ENCODE measurements at places on chromosomes 5 and 9.

- DNase-seq, result no peak
Observed at GRCh38 chr9:111348821-111349271, 18.8 kb upstream of the OR2K2 start.

DNA sequence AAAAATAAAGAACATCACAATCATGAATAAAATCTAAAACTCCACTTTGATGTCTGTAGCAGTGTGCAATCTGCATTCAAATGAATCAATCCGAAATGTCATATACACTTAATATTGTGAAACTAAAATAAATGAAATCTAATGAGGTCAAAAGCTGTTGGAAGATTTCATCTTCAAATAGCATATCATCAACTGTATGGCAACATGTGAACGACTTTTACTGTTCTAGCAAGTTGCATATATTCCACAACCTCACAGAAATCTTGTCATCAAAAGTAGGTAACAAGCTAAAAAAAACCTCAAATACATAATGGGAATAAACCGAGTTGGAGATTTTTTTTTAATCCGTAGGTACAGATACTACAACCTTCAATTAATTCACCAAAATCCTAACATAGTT is 1.2 kb downstream of the PTBP3 start:
- no peak for DNase-seq

GRCh38 chr5:55066277-55066676 is 36.2 kb upstream of the GZMA start:
- no peak for DNase-seq

DNA sequence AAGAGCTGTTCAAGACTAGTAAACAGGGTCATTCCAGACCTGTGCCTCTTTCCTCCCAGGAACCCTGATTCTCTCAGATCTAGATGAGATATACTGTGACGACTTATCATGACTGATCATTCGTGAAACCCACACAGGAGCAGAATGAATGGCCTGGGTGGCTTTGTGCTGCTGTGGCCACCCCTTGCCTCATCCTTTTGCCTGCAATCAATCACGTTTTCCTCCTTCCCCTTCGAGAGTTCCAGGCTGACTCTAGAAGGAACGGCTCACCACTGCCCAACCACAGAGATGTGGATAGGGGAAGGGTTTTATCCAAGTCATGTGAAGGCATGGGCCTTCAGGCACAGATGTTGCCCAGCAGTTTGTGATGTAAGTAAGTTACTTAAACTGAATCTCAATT is 5.8 kb downstream of the ANXA6 start:
- DNase-seq, result no peak

- DNase-seq, result no peak
Observed at GRCh38 chr9:20417373-20418080, 204.8 kb downstream of the MLLT3 start.

DNA sequence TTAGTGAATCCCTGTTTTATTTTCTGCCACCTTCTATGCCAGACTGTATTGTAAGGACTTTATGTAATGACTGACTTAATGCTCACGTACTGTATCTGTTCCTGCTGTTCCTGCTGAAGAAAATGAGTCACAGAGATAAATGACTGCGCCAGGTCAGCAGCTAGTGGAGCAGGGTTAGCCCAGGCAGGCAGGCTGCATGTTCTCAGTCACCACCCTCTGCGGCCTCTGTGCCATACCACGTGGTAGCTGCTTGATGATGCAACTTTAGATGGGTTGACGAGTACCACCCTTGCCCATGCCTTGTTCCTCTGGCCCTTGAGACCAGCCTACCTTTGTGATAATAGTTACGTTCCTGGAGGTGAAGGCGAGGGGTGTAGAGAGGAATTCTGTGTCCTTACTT is 161.9 kb downstream of the TRIO start:
- DNase-seq, result no peak

DNA sequence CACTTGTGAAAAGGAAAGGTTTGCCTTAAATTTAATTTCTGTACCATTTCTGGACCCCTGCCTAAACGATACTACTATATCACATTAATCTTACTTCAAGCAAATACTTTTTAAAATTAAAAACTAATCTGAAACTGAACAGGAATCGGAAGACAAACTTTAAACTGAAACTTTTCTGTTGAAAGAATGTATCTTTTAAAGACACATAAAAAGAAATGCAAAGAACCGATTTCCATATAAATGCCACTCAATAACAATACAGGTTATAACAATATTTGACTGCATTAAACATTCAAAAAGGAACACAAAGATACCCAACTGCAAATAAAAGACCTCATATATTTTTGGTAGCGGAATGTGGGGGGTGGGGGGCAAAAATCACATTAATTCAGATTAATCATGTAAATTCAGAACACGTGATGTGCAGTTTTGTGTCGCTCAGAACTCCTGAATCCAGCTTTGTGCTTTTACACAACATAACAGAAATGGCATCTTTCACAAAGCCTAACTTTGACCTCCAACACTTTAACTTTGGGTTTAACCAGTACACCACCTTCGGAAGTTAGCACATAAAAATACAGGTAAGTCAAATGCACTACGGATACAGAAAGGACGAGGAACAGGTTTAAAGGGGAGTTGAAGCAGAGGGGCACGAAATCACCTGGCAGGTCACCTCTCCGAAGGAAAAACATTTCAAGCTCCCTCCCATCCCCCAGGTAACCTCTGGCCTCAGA is 925 bp downstream of the LIFR start:
- no peak for DNase-seq

- DNase-seq, result no peak
Observed at GRCh38 chr9:34218446-34218845, 39.6 kb downstream of the UBAP1 start.

GRCh38 chr9:36843964-36844363 is 190.1 kb downstream of the PAX5 start:
- DNase-seq, result no peak
